A549 treated with AZD2906 at 1 μM for 4 hours (cell line): ENCODE measurements at places on chromosomes 12 and 14. TPM values are rescaled to one million over a fixed set of nuclear protein-coding genes. Genes with fewer than 3 reads are reported as not detected.

Gene KRT71
- 0.02 to 0.09 TPM (median 0.05 TPM) in 3 of 5 replicates, not detected in the others for total RNA-seq

Gene PTHLH
- total RNA-seq, result 10.6 to 14.2 TPM (median 12.9 TPM) in 5 replicates

Gene FAM222A
- 3.4 to 5.7 TPM (median 4.6 TPM) in 5 replicates for total RNA-seq

Gene PAPLN
- total RNA-seq, result 4.6 to 5.1 TPM (median 4.6 TPM) in 5 replicates

Gene SAMD15
- 1.4 to 3.1 TPM (median 1.5 TPM) in 5 replicates for total RNA-seq

Gene RGS6
- not detected in 5 replicates for total RNA-seq

Gene TWF1
- 57.1 to 73.5 TPM (median 64.2 TPM) in 5 replicates for total RNA-seq

Gene AKAP3
- 0.06 to 0.19 TPM (median 0.11 TPM) in 5 replicates for total RNA-seq
